ENCODE measurements at places on chromosomes 1 and 21.

- DNase-seq, result no peak
These were observed 198.4 kb downstream of the MATN1 start for GRCh38 chr1:30524840-30525617.

- no peak for DNase-seq
These were observed 170.7 kb downstream of the PSMG1 start for GRCh38 chr21:39012326-39013230.

DNA sequence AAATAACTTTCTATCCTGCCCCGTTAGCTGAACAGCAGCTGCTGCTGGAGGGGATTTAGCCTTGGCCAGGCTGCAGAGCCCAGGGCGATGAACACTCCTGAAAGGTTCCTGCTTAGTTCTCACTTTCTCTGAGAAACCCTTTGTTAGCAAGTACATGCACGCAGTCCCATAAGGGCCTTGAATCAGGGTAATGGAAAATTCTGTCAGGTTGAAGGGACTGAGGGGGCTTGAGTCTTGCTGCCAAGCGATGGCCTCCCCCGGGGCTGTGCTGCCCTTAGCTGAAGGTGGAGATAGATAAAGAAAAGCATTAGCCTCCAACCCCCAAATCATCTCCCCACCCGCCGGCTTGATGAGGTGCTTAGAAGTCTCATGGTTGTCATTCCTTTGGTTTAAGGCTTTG lies 7.9 kb downstream of the GJA5 start:
- no peak for DNase-seq

DNA sequence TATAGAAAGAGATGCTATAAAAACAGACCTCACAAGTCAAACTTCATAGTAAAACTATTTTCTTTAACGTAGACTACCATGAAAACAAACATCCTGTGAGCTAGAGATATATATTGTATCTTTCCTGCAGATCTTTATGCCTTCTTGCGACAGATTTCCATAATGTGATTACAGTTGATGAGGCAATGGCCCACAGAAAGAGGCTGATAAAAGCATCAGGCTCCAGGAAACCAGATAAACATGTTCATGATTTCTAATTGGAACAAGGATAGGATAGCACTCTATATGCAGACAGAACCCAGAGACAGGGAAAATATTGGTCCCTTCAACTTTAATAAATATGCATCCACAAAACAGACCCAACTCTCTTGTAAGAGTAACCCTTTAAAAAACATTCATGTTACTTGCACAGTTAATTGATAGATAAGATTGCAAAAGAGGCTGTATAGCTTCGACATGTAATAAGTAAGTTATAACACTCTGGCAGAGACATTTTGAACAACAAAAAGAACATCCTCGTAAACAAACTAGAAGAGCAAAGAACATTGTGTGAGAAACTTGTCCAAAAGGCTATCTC lies 329.4 kb downstream of the AGBL4 start:
- DNase-seq, result no peak

GRCh38 chr1:154940651-154941194 lies 4.2 kb upstream of the PMVK start:
- no peak for DNase-seq

GRCh38 chr1:173364827-173365226 lies 112.3 kb upstream of the PRDX6 start:
- DNase-seq, result no peak

DNA sequence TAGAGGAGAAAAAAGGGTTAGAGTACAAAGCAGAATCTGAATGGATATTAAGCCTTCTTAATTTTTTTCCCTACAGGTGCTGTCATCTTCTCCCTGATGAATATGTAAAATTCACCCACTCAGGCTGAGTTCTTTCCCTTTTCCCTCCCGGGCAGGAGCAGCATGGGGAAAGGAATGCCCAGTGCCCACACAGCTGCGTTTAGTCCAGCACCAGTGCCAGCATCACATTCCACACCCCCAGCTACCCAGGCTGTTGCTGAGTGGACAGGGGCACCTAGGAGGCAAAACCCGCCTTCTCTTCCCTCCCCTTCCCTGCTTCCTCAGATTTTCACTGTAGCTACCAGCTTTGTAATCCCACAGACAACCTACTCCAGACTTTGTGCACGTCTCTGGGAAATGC lies 3.4 kb upstream of the CADM3 start:
- no peak for DNase-seq

DNA sequence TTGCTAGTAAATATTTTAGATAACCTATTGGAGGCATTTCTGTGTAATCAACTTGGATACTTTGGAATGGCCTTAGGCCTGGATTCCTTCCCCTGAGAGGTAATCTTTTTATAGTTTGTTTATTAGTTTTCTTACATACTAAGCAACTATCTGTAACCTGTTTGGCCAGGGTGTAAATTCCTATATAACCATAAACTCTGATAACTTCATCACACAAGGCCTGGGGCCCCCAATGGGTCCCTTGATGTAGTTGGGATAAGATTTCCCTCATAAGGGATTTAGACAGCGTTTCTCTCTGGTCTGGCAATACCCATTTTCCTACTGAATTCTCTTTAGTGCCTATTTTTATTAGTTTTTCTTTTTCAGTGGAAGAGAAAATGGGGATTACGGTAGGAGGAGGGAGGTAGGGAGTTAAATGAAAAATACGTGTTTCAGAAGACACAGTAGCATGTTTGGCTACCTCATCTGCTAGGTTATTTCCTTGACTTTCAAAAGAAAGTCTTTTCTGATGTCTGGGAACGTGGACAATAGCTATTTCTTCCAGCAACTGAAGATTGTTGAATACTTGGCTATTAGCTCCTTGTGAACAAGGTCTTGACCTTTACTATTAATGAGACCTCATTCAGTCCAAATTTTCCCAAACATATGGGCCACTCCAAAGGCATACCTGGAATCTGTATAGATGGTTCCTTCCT lies 7.4 kb upstream of the AADACL3 start:
- DNase-seq, result no peak

- DNase-seq, result no peak
These were observed 28.9 kb downstream of the DISP1 start for GRCh38 chr1:222843469-222844410.
